ENCODE measurements at places on chromosomes 1 and 21.

- no peak for DNase-seq
Observed at GRCh38 chr1:214650664-214651063, 47.7 kb downstream of the CENPF start.

GRCh38 chr1:82464362-82465001 lies 663.7 kb downstream of the ADGRL2 start:
- peak; percentile 13 for DNase-seq

GRCh38 chr1:22471078-22471477 lies 19.4 kb downstream of the ZBTB40 start:
- DNase-seq, result no peak

GRCh38 chr1:19837866-19838265 lies 22.8 kb upstream of the RNF186 start:
- DNase-seq, result no peak

DNA sequence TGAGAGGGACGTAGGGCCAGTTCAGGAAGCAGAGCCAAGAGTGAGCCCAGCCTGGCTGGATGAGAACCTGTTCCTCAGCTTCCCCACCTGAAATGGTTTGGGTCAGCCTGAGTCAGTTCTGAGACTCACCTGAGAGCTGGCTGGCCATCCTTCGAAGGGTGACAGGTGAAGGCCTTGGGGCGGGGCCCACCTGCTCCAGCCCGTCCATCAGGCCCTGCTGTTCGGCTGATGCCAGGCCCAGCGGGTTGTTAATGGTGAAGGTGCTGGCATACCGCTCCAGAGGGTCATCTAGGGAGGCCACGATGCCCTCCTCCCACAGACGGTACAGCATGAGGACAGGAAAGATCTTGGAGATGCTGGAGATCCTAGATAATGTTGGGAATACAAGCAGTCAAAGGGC lies 14.1 kb downstream of the LACTBL1 start:
- no peak for DNase-seq

DNA sequence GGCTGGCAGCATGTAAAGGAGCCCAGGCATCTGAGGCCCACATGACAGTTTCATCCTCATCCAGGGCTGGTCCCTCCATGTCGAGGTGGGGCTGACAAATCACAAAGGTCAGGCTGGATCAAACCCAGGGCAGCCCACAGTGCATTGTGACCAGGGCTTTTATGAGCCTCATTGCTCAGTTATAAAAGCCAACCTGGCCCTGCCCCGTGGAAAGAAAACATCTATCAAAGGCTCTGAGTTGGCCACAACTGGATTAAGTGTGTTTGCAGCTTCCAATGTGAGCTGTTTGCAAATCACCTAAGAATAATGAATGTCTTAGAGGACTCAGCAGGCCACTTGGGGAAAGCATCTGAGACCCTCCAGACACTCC lies 45.4 kb downstream of the GRHL3 start:
- DNase-seq, result no peak

GRCh38 chr1:239184561-239185244 lies 201.7 kb upstream of the CHRM3 start:
- DNase-seq, result no peak

- DNase-seq, result no peak
Observed at GRCh38 chr1:63967901-63968300, 194.1 kb downstream of the ROR1 start.

DNA sequence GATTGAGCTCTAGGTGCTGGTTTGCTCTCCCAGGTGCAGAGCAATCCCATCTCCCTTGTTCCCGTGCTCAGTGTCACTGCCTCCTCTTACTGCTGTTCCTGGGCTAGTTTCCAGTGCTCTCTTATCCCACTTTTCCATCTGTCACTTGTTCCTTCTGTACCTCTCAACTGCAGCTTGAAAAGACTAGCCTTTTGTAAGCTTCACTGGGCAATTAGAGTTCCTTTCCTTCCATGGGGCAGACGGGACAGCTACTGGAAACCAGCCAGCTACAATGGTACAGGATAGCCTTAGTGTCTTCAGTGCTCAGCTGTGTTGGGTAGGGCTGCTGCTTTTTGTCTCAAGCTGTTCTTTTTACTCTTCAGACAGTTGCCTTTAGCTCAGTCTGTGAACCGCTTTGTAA lies 31.6 kb downstream of the AGT start:
- no peak for DNase-seq
